Epithelial cell of esophagus (primary cell): ENCODE measurements at places on chromosomes 4 and X.

GRCh38 chr4:1445716-1446445 lies 39.6 kb upstream of the NKX1-1 start:
- DNase-seq, result no peak

GRCh38 chr4:142743121-142743825 lies 102.8 kb downstream of the INPP4B start:
- DNase-seq, result peak; percentile 44

- DNase-seq, result peak; percentile 41
Observed at GRCh38 chr4:118942465-118942864, 53.8 kb downstream of the SYNPO2 start.

DNA sequence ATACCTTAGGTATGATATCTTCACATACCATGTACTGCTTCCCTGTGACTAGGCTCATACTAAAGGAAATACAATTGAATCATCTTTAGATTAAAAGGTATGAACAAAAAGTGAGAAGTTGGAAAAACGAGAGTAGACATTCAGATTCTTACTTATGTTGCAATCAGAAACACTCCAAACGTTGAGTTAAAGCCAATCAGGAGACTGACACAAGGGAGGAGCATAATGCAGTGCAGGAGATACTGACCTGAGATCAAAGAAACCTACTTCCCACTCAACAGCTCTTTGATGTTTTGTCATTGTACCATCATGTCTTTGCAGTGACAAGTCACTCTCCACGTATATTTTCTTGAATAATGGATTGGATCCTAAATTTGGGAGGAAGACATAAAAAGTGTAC lies 8.9 kb upstream of the PCDH18 start:
- DNase-seq, result peak; percentile 42

DNA sequence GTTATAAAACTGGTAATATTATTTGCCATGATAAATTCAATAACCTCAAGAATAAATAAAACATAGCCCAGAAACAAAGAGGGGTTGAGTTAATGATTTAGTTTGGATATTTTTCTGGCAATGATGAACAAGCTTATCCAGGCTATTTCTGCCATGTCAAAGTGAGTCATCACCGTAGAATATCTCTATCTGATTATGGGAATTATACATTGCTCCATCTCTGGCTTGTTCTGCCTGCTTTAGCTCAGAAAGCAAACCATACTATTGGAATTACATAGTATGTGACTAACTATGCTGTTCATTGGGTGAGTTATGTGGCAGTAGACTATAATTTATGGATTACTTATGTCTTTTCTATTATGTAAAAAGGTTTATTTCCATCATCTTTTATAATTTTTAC lies 680.1 kb upstream of the AADAT start:
- peak; percentile 58 for DNase-seq
